ENCODE measurements at places on chromosomes 1 and 21.
A peak's percentile ranks its signal among the peaks of the same experiment; 100 is the strongest.

GRCh38 chr1:93223023-93223675 lies 42.6 kb downstream of the CCDC18 start:
- no peak for DNase-seq

- DNase-seq: no peak
Measured at GRCh38 chr1:58456470-58456869, 90.1 kb downstream of the OMA1 start.

DNA sequence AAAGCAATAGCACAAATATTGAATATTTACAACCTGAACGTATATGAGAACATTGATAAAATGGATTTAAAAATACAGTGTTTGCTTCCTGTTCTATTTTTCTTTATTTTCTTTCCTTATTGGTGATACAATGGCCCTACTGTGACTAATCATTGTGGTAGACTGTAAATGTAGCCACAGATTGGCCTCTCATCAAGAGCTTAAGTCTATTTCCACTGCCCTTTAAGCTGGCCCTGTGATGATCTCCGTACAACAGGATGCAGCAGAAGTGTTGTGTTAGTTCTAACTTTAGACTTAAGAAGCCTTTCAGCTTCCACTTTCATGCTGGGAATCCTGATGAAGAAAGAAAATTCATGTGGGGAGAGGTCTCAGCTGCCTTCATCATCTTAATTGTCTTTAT lies 285.6 kb upstream of the B3GALT2 start:
- no peak for DNase-seq

DNA sequence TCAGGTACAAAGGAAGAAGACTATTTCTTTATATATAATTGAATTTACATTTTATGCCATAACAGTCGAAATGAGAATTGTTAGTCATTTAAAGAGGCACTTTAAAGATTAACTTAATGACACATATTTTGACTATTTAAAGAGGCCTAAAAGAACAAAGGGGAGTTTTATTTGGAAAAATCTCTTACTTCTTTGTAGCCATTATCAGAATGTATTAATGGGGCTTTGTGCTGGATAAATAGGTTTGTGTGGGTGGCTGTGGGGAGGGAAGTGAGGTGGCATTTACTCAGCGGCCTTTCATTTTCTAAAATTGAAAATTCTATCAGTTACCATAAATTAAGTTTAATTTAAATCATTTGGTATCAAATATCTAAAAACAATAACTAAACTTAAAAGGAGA lies 462.2 kb upstream of the CXADR start:
- DNase-seq: no peak

- peak; percentile 51 for DNase-seq
Measured at GRCh38 chr1:159877695-159878444, 15.4 kb upstream of the VSIG8 start.

- DNase-seq: no peak
Measured at GRCh38 chr1:3169665-3170356, 100.8 kb downstream of the PRDM16 start.

DNA sequence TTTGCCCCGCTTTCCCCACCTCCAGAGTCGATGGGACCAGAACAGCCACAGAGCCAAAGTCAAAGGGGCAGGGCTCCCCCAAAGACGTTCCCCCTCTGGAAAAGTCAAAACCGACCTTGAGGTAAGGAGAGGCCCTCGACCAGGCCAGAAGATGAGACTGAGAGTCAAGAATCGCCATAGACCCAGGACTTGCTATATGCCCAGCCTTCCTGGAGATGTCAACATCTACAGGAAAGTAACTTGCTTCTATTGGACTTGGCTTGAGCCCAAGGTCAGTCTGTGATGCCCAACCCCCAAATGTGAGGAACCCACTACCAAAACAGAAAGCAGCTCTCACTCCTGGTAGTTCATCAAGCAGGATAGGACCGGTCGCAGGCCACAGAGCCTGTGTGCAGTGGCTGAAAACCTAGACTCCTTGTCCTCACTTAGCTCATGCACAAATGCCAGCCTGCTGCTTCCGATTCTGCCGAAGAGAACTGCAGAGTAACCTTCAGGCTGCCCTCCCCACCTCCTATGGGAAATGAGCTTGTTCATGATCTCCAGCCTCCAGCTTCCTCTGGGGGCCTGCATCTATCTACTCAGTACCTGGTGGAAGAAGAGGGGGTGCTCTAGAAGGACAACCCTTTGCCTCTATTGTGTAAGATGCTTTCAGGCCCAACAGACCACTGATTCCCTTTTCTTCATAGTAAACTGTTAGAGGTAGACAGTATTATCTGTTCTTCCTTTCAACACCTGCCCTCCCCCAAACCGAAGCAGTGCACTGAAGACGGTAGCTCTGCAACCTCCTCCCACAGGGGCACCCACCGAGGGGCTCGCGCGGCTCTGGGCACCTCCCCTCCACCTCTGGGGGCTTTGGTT lies 1.4 kb downstream of the ACOT7 start:
- DNase-seq: peak; percentile 46

DNA sequence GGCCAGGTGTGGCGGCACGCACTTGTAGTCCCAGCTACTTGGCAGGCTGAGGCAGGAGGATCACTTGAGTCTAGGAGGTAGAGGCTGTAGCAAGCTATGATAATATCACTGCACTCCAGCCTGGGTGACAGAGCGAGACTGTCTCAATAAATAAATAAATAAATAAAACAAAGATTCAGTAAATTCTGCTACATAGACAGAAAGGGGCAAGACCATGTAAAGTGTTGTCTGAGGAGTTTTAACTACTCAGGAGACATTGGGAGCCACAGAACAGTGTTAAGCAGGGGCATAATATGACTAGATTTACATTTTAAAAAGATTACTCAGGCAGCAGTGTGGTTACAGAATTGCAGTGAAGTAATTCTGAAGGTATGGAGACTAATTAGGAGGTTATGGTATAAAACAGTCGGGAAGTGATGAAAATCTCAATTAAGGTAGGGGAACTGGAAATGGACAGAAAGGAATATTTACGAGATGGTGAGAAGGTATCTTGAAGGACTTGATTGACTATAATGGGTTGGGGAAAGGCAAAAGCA lies 94.7 kb downstream of the ATP1B1 start:
- DNase-seq: no peak

- DNase-seq: no peak
Measured at GRCh38 chr21:14454016-14455009, 71.4 kb upstream of the HSPA13 start.

- DNase-seq: no peak
Measured at GRCh38 chr21:45450423-45451090, 45.6 kb downstream of the COL18A1 start.

- DNase-seq: no peak
Measured at GRCh38 chr1:232335261-232335660, 294.7 kb downstream of the SIPA1L2 start.

- no peak for DNase-seq
Measured at GRCh38 chr21:36464590-36464989, 15.3 kb downstream of the CLDN14 start.

- DNase-seq: no peak
Measured at GRCh38 chr21:15051644-15052458, 12.9 kb downstream of the NRIP1 start.

GRCh38 chr1:53763911-53764310 lies 24.9 kb upstream of the GLIS1 start:
- DNase-seq: no peak

GRCh38 chr21:42660118-42660470 lies 6.7 kb downstream of the PDE9A start:
- peak; percentile 35 for DNase-seq

DNA sequence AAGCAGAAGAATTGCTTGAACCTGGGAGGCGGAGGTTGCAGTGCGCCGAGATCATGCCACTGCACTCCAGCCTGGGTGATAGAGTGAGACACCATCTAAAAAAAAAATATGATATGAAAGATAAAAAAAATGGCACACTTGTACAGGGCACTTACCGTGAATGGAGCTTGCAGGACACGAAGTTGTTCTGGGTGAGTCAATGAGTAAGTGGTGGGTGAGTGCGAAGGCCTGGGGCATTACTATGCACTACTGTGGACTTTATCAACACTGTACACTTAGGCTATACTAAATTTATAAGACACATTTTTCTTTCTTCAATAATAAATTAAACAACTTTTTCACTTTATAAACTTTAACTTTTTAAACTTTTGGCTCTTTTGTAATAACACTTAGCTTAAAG lies 37.0 kb downstream of the TNFRSF8 start:
- no peak for DNase-seq

- DNase-seq: peak; percentile 24
Measured at GRCh38 chr1:230144758-230145504, 77.9 kb downstream of the GALNT2 start.

GRCh38 chr1:43007377-43008114 lies 48.9 kb upstream of the SLC2A1 start:
- no peak for DNase-seq

DNA sequence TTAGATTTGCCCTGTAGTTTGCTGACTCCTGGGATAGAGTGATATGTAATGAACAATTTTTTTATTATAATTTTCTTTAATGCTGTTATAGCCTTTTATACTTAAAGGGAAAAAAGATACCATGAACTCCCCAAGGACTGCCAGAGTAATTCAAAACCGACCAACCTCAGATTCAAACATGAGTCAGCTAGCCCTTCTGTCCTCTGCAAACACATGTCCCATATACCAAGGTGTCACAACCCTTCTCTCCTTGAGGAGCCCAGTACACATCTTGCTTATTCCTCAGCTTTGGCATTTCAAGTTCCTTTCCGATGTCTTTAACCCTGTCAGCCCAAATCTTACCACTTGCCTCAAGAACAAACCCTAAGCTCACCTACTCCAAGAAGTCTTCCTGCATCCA lies 184.9 kb downstream of the KCNH1 start:
- DNase-seq: peak; percentile 77

DNA sequence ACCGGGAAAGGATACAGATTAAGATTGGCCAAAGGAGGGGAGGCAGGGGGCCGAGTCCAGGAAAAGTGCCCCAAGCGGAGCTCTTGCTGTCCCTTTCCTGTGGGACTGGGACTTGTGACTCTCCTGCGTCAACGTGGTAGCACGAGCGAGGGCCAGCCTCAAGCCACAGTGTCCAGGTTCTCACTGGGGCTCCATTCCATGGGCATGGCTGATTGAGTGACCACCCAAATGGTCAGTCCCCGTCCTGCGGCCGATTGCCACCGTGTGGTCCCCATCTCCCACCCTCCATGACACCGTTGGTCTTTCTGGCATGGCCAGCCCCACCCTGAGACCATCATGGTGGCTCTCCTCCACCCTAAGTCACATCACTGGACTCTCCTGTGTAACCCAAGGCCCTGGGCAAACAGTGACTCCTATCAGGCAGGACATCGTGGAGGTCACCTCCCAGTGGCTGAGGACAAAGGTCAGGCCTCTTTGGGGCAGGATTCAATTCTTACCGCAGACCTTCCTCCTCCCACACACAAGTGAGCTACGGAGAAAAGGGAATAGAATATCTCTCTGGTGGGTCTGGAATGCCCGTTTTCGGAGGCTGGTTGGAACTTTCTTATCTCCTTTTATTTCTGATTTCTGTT lies 8.9 kb upstream of the C1orf174 start:
- DNase-seq: no peak

DNA sequence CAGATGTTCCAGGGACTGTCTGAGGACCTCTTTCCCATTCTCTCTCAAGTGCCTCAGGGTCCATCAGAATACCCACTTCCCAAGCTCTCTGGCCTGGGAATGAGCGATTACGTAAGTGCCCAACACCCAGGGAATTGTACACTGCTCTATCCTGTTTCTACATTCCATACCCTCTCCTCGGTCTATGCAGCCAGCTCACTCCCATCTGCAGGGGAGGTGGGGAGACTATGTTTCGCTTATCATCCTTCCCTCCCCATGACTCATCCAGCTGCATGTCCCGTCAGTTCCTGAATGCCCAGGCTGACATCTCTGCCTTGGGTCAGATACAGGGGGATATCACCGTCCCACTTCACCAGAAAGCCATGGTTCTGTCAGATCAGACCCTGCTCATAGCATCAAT lies 34.5 kb upstream of the CD1D start:
- DNase-seq: no peak

GRCh38 chr1:76919085-76919484 lies 51.8 kb downstream of the ST6GALNAC5 start:
- DNase-seq: no peak

- DNase-seq: no peak
Measured at GRCh38 chr1:22171951-22172715, 29.2 kb upstream of the WNT4 start.

- DNase-seq: no peak
Measured at GRCh38 chr21:45427331-45428271, 22.6 kb downstream of the COL18A1 start.

DNA sequence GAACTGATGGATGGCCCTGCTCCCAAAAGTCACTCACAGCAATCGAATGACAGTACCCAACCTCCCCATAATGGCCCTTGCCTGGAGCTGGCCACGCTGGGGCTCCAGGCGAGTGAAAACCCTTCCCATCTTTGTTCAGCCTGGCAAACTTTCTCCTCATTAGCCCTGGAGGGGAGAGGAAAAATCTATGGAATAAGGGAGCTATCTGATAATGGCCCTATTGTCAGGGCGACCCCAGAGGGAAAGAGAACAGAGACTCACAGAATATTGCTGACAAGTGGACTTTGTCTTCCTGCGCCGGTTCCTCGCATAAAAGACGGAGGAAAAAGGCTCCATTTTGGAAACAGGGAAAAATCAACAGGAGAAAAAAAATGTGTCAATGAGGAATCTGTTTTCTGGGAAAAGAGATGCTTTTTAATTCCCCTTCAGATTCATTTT lies 13.0 kb upstream of the ARHGEF16 start:
- DNase-seq: no peak

GRCh38 chr1:188261849-188262248 lies 1433.1 kb downstream of the PLA2G4A start:
- no peak for DNase-seq

- no peak for DNase-seq
Measured at GRCh38 chr1:19577036-19577435, 67.1 kb upstream of the NBL1 start.
